Head of caudate nucleus (tissue), 42 donors: ENCODE measurements at places on chromosomes 2 and 18.

DNA sequence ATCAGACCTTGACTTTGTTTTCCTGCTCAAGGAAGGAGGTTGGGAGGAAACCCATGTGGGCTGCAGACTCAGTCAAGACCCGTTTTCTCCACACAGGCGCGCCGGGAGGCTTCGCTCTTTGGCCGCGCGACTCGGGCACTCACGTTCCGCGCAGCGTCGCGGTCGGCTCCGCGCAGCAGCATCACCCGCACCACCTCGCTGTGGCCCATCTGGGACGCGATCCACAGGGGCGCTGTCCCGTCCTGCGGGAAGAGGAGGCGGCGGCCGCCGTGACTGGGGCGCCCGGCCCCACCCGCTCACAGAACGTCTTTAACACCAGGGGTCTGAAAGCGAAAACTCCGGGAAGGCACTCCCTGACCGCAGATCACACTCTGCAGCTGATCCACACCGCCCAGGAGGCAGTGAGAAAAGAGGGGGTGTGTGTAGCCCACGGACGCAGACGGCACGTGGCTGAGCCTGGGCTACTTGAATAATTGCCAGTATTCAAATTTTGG lies 33.1 kb upstream of the NPC1 start:
- DNase-seq, result no peak

DNA sequence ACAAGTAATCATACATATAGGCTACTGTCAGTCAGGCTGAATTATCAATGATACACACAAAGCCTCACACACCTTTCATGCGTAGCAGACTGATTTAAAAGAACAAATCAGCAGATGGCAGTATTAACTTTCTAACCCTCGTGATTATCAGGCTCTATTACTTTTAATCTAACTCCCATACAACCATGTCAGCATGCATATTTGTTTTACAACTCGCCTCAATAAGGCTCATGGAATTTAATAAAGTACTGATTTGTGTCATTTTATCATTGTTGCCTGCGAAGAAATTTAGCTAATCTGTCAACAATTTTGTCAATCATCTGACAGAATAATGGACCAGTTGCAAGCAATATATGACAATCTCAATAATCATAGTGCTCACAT lies 82.8 kb downstream of the SLC25A12 start:
- DNase-seq, result no peak

DNA sequence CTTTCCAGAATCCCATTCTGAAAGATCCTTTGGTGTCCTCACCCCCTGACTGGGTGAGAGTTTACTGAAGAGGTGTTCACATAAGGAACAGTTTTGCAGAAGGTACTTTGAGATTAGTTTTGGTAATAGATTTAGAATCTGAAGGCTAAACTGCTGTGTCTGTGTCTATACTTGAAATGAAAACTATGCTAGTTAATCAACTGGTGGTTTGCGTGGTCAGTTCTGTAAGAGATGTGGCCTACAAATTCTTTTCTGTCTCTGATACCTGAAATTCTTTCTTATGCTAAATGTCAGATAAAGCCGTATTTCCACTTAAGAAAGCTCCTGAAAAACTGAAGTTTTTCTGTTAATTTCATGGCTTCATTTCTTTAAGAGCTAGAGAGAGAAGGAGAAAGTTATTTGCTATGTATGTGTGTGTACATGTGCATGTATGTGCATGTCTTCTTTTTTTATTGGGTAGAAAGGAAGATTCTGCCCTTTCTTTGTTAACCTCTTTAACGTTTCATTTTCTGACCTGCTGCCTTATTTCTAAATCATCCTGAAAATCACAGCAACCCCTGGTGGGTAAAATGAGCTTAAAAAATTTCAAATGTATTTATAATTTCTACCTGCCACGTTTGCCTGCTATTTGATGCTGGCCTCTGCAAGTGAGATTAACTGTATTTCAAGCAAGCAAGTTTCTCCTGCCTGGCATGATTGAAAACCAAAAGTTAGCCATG lies 552.0 kb upstream of the NRP2 start:
- DNase-seq, result no peak

- no peak for DNase-seq
Measured at GRCh38 chr2:105413206-105413605, 14.4 kb upstream of the FHL2 start.
